ENCODE measurements at places on chromosomes 16 and 17.
A peak's percentile ranks its signal among the peaks of the same experiment; 100 is the strongest.

GRCh38 chr16:53968454-53968853 lies 264.5 kb downstream of the FTO start:
- peak; percentile 9 for DNase-seq

- DNase-seq: peak; percentile 59
Measured at GRCh38 chr17:50904518-50905459, 38.6 kb upstream of the TOB1 start.

DNA sequence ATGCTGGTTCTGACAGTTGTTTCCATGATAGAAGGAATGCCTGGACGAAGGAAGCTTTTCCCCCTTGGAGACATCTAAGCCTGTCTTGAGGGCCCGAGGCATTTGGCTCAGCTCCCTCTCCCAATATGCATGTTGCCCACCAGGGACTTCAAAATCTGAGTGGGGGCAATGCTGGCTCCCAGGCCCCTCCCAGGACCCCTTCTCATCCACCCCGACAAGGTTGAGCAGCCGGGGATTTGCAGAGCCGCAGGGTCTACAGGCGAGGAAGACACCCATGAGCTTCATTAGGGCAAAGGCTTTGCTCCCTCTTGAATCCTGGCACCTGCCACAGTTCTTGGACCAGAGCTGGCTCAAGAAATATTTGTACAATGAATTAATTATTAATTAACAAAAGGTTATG lies 25.1 kb upstream of the DNAH17 start:
- no peak for DNase-seq

DNA sequence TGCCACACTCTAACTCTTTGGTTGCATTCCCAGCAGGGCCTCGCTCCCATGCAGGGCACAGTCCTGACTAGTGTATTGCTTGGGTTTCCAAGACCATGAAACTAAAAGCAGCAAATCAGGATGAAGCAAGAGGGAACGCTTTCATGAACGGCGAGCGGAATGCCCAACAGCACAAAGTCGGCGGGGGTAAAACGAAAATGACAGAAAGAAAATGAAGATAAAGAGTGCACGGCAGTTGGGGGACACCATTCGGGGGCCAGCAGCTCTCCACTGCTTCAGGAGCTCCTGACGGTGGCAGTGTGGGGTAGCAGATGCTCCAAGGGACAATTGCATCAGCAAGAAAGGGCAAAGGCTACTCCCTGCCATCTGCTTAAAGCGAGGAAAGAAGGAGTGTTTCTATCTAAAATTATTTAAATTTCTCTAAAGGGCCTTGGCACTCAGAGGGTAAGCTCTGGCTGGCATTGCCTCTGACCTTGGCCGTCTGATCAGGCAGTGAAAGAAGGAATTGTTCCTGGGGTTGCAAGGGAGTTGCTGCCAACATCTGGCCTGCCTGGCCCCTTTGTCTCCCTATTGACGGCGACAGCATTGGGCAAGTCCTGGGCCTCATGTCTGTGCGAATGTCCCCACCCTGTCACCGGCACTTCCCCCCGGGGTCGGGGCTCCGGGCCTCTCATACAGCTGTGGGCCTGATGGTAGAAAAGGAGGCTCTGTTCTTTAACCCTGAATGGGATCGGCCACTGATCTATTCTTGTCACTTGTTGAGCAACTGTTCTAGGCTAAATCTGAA lies 138.2 kb downstream of the CMIP start:
- DNase-seq: no peak

DNA sequence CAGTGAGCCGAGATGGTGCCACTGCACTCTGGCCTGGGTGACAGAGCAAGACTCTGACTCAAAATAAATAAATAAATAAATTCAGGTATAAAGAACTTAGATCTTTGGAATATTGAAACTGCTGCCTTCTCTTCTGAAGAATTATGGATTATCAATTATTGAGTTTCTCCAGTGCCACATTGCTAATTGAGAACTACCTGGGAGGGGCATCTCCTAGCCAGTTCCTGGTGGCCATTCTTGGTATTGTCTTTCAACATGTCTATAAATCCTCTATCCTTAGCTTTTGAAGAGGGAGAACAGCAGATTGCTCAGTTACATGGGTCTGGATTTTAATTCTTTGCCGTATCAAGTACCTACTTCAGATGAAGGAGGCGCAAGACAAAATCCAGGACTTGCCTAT lies 29.2 kb downstream of the CALCOCO2 start:
- DNase-seq: no peak

Data from cerebellum (tissue), 4 donors.